ENCODE measurements at places on chromosomes 11 and 22. TPM values are rescaled to one million over a fixed set of nuclear protein-coding genes. Genes with fewer than 3 reads are reported as not detected.

DNA sequence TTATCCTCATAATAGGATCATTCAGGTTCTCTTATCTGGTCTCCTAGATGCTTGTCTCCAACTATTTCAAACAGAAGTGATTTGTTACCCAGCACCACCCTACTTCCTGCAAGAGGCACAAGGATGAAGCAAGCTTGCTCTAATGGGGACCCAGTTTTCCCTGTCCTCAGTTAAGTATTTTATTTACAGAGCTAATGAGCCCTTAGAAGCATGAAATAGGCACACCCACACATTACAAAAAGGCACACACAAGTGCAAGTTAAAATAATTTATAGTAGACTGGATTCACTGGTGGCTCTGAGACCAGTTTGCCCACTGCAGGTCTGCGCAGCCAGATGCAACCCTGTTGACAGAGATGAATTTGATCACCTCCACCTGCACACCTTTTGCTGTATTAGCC lies 167.5 kb downstream of the KIRREL3 start:
- peak; percentile 56 for DNase-seq

The FXYD2 gene
- total RNA-seq, result 361 TPM

DNA sequence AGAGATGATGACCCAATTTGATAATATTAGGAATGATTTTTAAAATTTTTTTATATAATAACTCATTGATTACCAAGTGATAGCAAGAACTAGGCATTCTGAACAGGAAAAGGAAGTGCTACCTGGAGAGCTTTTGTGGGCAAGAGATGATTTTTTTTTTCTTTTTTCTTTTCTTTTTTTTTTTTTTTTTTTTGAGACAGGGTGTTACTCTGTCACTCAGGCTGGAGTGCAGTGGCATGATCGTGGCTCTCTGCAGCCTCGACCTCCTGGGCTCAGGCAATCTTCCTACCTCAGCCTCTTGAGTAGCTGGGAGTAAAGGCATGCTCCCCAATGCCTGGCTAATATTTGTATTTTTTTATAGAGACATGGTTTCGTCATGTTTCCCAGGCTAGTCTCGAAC lies 40.4 kb downstream of the TNRC6B start:
- DNase-seq, result no peak

DNA sequence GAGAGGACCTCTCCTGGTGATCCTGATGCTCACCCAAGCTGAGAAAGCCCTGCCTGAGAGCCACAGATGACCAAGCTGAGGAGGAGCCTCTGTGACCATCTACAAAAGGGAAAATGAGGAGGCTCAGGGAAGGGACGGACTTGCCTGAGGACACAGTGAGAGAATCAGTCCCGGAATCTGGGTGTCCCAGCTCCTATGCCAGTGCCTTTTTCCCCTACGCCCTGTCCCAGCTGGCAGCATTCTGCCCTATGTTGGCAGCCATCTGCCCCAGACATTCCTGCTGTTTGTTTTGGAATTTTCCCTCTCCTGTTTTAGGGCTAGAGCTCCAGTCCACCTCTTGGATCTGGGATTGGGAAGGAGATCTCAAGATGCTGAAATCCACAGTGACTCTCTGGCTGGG lies 54.6 kb downstream of the C11orf58 start:
- DNase-seq, result no peak

GRCh38 chr22:20316844-20317401 lies 2.9 kb downstream of the DGCR6L start:
- no peak for DNase-seq

The SHANK3 gene
- 1.7 TPM for total RNA-seq

The OLFML1 gene
- total RNA-seq, result not detected

DNA sequence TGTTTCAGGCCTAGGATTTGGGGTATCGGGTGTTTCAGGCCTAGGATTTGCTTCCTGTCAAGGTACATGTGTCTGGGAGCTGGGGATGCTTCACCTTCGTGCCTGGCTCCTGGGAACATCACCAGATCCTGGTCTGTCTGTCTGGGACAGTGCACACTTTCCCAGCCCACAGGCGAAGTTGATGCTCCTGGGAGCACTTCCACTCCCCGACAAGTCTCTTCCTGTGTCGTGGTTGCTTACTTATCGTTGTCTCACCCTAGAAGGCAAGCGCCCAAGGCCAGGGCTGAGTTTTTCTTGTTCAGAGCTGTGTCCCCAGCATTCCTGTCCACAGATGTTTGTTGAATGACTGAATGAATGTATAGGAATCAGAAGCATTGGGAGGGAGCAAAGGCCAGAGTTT lies 71.5 kb downstream of the LINC01488 start:
- no peak for DNase-seq

- DNase-seq, result peak; percentile 35
These were observed at the start of gene SCN3B for GRCh38 chr11:123654566-123655081. TSS of gene SCN3B (minus strand) at chr11:123654624. CDS start at chr11:123653801, 823 bp downstream.

The OR5P2 gene
- 0.10 TPM for total RNA-seq

The ANO5 gene
- 9.0 TPM for total RNA-seq

The EHF gene
- total RNA-seq, result 43.7 TPM

The SLC17A6 gene
- not detected for total RNA-seq

DNA sequence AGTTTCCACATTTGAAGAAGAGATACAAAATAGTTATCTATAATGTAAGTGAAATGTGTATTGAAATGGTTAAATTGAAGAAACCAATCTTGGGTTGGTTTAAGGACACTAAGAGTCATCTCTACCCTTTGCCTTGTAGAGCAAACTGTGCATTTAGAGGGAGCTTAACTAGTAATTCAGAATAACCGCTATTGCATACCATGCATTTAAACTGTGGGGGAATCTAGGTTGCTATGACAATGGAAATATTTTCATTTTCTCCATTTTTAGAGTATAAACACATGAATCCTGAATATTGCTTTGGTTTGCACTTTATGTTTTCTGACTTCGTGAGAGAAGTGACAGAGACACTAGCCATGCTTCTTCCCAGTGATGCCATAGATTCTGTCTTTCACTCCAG lies 39.7 kb downstream of the FAT3 start:
- no peak for DNase-seq

The SEC14L6 gene
- total RNA-seq, result 20.3 TPM

The TEF gene
- total RNA-seq, result 7.6 TPM

The HBE1 gene
- not detected for total RNA-seq

The JHY gene
- 3.4 TPM for total RNA-seq

DNA sequence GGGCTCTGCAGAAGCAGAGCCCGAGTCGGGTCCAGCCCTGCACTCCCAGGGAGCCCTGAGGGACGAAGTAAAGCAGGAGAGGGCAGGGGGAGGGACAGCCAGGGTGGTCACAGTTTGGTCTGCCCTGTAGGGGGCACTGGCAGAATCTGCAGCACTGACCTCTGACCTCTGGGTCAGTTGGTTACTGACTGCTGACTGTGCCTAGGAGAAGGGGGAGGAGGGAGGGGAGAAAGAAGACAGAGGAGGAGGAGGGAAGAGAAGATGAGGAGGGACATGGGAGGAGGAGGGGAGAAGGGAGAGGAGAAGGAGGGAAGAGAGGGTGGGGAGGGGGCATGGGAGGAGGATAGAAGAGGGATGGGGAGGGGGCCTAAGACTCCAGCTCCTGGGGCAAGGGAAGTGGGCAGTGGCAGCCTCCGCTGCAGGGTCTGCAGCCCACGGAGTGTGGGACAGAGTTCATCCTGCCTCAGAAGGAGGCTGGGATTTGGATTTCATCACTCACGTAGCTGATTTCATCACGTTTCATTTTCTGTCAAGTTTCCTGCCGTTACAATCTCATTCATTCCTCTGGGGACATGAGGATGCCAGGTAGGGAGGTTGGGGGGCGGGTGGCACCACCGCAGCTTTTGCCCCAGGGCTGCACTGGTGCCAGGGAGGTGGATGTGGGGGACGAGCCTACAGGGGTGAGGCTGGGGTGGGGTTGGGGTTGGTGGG lies 55.2 kb downstream of the FLRT1 start:
- no peak for DNase-seq

The MRGPRX4 gene
- not detected for total RNA-seq

DNA sequence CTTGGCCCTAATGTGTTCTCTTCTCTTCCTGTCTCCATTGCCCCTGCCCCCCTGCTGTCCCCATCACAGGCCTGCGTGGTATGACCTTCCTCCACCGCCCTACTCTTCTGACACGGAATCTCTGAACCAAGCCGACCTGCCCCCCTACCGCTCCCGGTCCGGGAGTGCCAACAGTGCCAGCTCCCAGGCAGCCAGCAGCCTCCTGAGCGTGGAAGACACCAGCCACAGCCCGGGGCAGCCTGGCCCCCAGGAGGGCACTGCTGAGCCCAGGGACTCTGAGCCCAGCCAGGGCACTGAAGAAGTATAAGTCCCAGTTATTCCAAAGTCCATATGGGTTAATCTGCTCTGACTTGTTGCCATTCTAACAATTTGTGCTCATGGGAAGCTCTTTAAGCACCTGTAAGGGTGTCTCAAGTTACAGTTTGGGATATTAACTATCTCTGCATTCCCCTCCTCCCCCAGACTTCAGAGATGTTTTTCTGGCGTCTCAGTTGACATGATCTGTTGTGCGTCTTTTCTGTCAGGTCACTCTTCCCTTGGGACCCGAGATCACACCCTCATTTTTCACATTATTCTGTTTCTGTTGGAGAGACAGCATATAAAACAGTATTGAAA lies 60.0 kb downstream of the COMMD9 start:
- no peak for DNase-seq

DNA sequence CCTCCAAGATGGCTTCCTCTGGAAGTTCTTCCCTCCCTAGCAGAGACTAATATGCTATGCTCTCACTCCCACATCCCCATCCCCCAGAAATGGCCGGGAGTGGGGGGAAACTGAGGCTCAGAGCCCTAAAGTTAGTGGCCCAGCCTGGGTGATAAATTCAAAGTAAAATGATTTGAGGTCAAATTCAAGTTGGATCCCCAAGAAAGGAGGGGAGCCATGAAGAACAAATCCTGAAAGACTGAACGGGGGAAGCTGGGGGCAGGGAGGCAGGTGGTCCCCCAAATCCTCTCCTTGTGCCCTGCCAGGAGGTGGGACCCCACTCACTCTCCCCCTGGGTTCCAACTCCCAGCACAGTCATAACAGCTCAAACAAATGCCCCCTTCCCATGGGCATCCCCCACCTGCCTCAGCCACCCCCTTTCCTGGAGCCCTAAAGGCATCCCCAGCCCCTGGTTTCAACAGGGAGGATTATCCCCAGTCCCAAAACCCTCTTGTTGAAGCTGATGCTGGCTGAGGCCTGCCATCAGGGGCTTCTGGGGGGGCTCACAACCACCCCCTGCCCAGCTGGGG lies 1.1 kb downstream of the CBX6 start:
- DNase-seq, result no peak

GRCh38 chr11:12086271-12087074 lies 23.9 kb upstream of the MICAL2 start:
- DNase-seq, result peak; percentile 97

DNA sequence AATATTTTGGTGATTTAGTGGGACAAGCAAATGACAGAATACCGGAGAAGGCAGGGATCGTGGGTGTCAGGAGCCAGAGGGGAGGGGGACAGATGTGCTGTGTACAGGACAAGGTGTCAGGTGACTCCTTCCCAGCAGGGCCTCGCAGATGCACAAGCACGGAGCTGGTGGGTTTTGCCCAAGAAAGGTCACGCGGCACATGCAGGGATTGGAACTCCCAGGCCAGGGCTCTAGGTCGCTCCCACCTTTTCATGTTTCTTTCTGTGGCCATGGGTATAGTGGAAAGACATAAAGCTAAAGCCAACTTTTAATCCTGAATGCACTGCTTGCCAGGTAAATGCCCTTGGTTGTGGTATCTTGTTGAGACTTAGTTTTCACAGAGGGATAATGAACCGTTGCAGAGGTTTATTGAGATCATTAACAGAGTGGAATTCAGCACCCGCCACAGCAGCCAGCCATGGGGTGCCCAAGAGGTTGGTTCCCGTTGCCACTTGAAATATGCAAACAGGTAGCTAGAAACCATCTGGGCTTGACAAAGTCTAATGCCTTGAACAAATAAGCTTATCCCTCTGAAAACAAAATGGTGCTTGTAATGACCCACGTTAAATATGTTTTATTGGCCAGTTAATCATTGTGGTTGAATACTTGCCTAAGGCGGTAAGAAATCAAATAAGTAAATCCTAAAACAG lies 10.1 kb downstream of the C22orf23 start:
- DNase-seq, result peak; percentile 84

GRCh38 chr11:119701591-119702549 lies 27.1 kb downstream of the NECTIN1 start:
- no peak for DNase-seq

The CASP1 gene
- total RNA-seq, result 8.3 TPM

The SCARF2 gene
- total RNA-seq, result 9.1 TPM

DNA sequence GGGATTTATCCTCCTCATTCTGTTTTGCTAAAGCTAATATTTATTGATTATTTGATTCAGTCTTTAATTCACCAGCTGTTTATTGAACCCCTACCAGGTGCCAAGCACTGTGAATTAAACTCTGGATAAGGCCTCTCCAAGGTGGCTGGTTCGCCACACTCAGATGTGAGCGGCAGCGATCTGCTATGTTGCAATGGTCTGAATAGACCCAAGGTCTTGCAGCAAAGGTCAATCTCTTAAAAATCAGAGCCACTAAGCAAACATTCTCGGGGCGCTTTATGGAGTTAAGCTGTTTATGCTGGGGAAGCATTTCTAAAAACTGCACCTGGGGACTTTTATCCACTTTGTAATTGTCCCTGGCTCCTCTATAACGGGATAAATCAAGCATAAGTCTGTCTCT lies 10.5 kb upstream of the TSPAN18 start:
- DNase-seq, result no peak

GRCh38 chr11:18849406-18849805 lies 57.8 kb upstream of the PTPN5 start:
- DNase-seq, result no peak

DNA sequence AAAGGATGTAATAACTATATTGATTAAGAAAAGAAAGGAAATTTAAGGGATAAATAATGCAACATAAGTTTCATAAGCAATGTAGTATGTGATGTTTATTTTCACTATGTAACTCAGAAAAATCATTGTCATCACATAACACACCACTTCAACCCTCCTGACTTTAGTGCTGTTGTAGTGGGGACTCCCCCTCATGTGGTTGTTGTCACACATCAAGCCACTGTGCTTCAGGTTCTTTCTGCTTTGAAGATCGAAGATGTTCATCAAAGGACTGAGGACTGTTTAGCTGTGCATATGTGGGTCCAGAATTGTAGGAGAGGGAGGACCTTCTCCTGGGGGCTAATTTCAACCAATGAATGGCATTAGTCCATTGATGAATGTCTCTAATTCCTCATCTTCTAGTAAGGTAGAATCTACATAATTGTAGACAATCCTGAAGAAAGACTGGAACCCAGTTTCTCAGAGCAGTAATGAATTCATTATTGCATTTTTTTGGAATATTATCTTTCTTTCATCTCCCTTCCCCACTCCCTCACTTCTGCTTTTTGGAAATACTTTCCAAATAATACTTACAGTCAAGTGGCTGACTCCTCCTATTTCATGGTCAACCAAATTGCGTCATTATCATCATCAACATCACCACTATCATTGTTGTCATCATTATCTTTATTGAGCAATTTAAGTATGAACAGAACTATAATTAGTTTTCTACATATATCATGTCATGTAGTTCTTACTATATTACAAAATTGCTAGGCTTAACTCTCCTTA lies 9.8 kb upstream of the CARD16 start:
- no peak for DNase-seq

The TTLL12 gene
- total RNA-seq, result 28.8 TPM

The LRRC55 gene
- total RNA-seq, result not detected

The RFPL3 gene
- total RNA-seq, result not detected

Data from renal cortical epithelial cell (primary cell).